ENCODE measurements at places on chromosomes 12 and 14.
A peak's percentile ranks its signal among the peaks of the same experiment; 100 is the strongest.

DNA sequence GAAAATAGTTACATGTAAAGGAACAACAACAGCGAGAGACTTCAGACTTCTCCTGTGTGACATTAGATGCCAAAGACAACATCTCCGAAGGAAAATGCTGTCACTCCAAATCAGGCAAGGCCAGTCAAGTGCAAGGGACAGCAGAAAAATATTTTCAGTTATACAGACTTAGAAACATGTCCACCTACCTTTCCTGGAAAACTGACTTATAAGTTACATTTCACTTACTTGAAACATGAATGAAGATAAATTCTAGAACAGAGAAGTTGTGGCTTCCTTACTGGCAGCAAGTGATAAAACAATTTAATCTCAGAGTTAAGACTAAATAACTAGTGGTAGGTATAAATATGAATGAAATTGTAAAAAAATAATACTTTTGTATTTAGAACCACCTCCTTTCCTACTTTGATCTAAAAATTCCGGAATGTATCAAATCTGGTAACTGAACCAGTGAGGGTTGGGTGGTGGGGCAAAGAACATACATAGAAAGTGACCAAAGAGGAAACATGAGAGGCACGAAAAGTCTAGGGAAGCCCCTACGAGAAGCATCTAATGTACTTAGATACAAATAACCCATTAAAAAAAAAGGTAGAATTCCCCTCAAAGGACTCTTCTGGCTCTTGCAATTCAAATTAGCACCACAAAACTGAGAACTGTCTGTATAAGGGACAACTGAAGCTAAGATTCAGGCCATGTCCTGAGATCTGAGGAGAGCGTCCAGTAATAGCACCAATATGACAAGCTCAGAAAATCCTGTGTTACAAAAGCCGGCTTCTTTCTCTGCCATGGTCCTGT is 21.2 kb downstream of the MTHFD1 start:
- no peak for DNase-seq

DNA sequence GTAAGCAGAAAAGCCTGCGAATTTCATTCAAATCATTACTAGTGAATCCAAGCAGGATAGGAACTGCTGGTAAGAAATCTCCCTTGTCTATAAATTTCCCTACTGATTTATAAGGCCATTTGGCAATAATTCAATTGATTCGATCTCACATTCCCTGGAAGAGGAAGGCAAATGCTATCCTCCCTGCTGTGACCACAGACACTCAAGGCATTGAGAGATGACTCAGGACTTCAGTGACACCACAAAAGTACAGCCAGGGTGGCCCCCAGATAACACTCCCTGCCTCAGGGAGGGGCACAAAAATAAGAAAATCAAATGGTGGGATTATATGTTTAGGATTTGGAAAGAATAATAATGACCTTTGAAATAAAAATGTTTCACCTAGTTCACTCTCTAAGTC is 162.7 kb downstream of the GRIP1 start:
- no peak for DNase-seq

DNA sequence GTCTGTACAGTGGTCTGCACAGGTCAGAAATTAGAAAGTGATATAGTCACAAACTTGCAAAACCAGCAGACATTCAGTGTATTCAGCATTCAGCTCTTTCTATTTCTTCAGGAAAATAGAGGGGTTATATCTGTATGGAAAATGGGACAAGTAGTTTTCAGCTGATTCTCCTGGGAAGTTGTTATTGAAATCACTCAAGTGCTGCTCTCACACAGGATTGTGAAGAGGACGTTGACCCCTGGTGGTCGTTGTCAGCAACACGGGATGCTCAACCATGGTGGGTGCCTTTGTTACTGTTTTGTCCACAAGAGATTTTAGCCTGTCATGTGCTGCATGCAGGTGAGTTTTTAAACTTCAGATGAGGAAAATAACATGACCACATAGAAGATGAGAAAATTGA is 981.8 kb downstream of the TMEM121 start:
- no peak for DNase-seq

DNA sequence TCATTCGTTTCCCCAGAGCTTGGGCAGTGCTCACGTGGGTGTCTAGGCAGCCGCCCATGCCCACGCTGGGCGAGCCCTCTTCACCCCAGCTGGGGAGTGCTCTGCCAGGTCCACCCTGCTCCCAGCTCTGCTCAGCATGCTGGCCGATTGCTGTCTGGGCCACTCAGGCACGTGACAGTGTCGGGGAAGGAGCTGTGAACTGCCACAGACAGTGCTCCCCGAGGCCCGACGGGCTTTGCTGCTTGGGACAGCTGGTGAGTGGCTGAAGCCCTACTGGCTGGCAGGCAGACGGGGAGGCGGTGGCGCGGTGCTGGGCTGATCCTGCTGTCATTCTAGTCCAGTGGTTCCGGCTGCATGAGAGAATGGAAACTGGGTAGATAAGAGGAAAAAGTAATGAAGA is 15.8 kb downstream of the NOC4L start:
- DNase-seq = no peak

DNA sequence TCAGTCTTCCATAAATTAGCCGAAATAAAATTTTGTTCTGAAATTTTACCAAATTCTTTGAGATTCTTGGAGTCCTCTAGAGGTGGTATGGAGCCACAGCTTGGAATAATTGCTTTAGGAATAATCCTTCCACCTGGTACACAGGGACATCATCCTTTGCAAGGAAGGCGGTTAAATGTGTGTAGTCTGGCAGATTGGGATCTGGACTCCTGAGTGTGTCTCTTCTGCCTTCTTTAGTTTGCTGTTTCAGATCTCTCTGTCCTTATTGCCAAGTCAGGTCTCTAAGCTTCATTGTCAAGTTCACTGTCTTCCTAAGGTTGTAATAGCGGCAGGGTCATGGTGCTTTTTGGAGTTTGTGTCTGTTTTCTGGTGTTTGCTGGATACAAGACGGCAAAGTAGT is 393.9 kb upstream of the RGS6 start:
- DNase-seq = no peak

GRCh38 chr12:31466768-31467167 is 124.2 kb downstream of the DENND5B start:
- no peak for DNase-seq

GRCh38 chr14:71247106-71247505 is 339.8 kb downstream of the PCNX1 start:
- DNase-seq = no peak

DNA sequence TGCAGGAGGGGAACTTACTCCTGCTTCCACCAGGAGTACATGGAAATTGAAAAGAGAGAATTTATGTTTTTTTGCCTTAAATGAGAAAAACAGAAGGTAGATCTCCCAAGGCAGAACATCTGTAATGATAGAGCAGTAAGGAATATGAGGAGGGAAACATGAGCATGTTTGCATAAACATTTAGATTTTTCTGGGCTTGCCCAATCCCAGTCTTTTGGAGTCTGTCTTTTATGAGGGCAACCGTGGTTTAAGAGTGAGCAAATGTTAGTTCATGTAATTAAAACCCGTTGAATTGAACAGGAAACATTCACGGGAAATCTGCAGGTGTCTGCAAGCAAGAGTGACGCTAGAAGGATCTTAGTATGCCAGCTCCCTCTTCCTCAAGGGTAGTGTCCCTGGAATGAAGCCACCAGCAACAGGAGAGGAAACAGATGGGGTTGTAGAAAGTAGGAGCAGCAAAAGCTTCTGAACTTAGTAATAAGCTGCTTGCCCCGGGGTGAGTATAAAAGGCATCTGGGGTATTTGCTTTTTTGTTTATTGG is 79.3 kb downstream of the ARF6 start:
- DNase-seq = no peak

GRCh38 chr14:59313144-59313651 is 124.7 kb downstream of the DAAM1 start:
- DNase-seq = no peak

DNA sequence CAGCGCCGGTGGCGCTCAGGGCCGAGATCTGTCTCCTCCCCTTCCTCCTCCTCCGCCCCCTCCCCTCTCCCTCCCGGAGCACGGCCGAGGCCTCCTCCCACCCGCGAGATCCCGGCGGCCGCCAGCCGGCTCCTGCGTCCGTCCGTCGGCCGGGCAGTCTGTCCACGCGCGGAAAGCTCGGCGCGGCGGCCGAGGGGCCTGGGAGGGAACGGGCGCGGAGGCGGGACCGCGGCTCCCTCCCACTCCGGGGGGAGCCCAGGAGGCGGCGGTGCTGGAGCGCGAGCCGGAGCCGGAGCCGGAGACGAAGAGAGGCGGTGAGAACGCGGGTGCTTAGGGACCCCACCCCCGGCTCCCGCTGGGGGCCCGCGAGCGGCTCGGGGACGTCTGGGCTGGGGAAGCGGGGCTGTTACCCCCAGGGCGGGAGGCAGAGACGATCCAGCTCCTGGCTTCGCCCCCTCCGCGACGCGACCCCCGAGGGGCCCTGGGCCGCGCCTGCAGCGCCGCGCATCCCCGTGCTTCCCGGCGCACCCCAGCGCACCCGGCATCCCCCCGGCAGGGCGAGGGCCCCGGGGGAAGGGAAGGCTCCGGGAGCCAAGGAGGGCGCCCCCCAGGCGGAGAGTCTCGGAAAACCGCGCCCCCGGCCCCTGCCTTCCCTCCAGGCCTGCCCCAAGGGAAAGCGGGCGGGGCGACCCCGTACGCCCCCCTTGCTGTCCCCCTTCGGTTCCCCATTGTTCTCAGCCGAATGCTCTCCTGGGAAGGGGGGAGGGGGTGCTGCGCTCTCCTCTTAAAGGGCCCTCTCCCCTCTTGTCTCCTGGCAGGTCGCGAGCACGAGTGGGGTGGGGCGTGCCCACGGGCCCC is at the start of gene DTX1:
Gene DTX1 (plus strand): TSS at position 100 of the 858 bp plus-strand sequence. CDS start 1,463 bp downstream, outside the sequence.
- DNase-seq = peak; percentile 38

DNA sequence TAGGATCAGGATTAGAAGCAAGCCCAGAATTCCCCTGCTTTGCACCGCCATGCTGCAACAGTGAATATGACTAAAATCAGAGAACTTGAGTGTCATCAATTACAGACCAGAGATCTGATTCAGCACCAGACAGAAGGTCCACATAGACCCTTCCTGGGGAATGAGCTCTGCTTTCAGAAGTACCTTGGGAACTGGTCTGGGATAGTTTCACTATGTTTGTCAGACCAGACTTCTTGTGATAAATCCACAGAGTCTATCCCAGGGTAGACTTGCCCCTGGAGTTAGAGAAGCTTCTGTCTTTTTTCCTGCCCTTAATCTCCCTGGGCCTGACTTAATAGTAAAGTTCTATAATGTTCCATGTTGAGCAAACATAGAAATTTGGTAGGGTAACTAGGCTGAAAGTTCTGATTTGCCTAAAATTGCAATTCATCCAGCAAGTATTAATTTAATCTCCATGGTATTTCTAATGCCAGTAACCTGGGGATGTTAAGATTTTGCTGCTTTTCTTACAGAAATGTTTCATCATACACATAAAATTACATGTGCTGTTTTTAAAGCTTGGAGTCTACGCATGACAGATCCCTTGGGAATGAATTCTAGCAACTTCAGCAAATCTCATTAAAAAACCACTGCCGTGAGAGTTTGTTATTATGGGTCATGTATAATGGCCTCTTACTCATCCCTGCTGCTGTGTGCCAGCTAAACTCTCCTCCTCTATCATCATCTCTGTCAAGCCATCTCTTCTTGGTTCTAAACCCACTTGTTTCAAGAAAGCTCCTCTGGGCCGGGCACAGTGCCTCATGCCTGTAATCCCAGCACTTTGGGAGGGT is 61.3 kb upstream of the METAP2 start:
- DNase-seq = no peak

GRCh38 chr12:76790564-76791552 is 26.9 kb downstream of the ZDHHC17 start:
- DNase-seq = peak; percentile 55

DNA sequence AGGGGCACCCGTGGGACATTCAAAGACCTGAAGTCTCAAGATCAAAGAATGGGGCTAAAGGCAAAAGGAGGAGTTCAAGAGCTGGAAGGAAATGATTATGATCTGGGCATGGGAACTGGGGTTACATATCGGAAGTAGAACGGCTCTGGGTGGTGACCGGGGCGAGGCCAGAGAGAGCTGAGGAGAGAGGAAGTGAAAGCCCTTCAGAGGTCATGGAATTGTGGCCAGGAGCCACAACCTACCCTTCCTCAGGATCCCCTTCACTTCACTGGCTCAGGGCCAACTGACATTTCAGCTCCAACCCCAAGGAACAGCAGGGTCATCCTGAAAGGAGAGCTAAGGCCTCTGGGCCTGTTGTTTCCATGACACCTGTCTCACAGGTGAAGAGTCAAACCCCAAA is 57.8 kb downstream of the GALNT16 start:
- no peak for DNase-seq

- DNase-seq = no peak
These were observed 30.7 kb downstream of the PARP11 start for GRCh38 chr12:3842517-3842916.

DNA sequence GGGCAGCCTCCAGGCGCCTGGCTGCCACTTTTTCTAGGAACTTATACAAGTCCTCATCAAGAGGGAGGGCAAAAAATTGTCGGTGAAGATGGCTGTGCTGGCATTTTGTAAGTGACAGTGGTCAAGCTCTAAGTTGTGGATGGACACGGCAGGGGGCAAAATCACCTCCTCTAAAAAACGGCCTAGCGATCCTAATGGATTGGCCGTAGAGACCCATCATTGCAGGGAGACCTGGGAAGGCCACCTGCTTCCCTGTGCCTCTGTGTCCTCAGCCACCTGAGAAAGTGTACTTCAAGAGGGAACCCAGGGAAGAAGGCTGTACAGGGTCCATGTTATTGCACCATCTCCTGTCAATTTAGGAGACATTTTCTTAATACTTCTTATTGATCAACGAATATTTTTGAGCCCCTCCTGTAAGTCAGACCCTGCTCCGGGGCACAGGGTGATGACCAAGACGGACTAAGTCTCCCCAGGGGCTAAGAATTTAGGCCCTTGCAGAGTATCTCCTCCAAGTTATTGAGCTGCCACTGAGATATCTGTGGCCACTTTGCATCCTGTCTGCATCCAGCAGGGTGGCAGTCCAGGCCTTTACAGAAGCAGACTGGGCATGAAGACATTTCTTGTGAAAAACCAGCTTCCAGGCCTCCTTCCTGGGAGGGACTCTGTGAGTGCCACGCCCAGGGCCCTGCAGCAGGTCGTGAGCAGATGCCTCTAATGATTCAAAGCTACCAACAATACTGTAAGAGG is 40.5 kb downstream of the PSMA6 start:
- peak; percentile 45 for DNase-seq

GRCh38 chr12:55658635-55659391 is 22.1 kb downstream of the OR10P1 start:
- DNase-seq = no peak

DNA sequence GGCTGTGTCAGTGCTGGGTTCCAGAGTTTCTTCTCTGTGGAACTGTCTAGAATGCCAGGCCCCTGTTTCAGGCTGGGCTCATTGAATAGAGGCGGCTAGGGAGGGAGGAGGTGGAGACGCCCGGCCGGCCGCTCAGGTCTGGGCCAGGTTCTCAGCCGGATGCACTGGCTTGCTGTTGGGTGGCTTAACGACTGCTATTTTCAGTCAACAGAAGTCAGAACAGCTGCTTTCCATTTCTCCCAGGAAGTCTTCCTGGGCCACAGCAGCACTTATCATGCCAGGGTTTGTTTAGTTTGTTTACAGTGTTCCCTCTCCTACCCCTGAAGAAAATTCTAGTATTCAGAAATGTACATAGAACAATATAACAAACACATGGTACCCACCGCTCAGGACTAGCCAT is 26.0 kb upstream of the VPS37B start:
- no peak for DNase-seq

GRCh38 chr14:68210729-68211299 is 391.2 kb downstream of the RAD51B start:
- peak; percentile 71 for DNase-seq

Data from CD4-positive, alpha-beta T cell treated with Interleukin-21 for 1 hour (primary cell).